Stimulated activated CD4-positive, alpha-beta T cell treated with anti-CD3 and anti-CD28 coated beads, Interleukin-4, amount 100 ng/mL, for 1 hour (primary cell): ENCODE measurements at places on chromosomes 12 and 14.

DNA sequence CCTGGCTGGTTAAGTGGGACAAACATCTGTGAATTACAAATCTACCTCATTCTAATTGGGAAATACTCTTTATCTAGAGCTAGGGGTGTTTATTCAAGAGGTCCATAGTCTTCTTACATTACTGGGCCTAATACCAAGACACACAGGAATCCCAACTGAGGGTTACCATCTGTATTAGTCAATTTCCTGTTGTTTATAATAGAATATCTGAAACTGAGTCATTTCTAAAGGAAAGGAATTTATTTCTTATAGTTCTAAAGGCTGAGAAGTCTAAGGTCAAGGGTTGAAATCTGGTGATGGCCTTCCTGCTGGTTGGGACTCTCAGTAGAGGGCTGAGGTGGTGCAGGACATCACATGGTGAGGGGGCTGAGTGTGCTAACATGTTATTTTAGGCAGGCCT lies 36.0 kb downstream of the RTRAF start:
- no peak for DNase-seq

DNA sequence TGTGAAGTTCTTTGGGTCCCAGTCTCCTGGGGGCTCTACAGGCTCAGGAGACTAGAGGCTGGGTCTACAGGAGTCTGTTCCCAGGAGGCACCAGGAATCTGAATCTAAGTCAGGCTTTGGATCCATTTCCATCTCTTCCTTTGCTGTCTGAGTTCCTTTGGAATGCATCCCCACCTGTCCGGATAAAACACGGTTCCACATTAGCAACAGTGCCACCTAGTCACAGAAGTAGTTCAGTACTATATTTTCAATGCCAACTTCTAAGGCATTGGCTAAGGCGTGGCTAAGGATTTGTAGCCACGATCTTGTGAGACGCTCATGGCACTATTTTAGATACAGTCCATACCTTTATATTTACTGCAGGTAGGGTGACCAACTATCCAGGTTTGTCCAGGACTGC lies 15.1 kb downstream of the ZC2HC1C start:
- DNase-seq: no peak

GRCh38 chr14:35337269-35338255 lies 45.4 kb downstream of the PSMA6 start:
- no peak for DNase-seq

DNA sequence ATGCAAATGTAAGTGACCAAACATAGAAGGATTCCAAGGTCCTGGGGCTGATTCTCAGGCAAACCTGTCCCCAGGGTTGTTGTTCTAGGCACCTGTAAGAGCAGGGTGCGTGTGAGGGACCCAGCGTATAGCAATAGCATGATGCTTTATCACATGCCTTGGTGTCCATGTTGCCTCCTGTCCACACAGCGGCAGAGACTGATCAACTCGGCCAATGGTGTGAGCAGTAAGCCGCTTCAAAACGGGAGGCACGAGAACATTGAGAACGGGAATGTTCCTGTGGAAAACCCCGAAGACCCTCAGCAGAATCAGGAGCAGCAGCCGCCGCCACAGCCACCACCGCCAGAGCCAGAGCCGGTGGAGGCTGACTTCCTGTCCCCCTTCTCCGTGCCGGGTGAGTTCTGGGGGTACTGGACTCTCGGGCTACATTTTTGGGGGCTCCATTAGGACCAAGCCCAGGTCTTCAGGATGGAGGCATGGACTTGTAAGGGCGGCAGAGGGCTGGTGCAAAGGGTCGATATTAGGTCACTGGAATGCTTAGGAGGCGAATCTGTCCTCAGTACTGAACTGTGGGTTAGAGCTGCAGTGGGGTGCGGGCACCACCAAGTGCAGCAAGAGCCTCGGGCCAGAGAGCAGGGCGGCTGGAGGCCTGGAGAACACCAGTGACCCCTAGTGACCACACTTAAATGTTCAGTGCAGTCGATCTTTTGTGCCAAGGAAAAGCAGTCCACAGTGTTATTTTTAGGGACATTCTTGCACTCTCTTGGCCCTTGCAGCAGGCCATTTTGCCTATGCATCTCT lies 57.2 kb upstream of the RIN3 start:
- no peak for DNase-seq

DNA sequence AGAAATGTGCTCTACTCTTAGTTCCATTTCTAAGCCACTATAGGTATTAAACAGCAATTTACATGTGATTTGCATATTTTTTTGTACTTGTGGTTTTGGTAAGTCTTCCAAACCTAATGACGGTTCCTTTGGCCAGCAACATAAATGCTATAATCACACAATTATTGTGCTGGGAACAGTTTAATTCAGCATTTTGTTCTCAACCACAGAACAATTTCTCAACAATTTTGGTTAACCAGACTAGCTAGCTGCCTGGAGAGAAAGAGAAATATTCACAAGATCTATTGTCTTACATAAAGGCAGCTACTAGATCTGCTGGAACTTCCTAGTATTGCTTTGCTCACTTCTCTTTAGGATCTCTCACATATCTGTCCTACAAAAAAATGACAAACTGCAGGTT lies 265.3 kb downstream of the SOX5 start:
- DNase-seq: no peak

- DNase-seq: no peak
Observed at GRCh38 chr12:19215115-19215514, 85.6 kb downstream of the PLEKHA5 start.

- no peak for DNase-seq
Observed at GRCh38 chr14:58760121-58760520, 122.4 kb downstream of the DACT1 start.

GRCh38 chr14:104689109-104689880 lies at the start of gene INF2:
Gene INF2 (plus strand): TSS chr14:104689618. CDS start chr14:104701366, 11,748 bp downstream.
- peak; percentile 60 for DNase-seq

DNA sequence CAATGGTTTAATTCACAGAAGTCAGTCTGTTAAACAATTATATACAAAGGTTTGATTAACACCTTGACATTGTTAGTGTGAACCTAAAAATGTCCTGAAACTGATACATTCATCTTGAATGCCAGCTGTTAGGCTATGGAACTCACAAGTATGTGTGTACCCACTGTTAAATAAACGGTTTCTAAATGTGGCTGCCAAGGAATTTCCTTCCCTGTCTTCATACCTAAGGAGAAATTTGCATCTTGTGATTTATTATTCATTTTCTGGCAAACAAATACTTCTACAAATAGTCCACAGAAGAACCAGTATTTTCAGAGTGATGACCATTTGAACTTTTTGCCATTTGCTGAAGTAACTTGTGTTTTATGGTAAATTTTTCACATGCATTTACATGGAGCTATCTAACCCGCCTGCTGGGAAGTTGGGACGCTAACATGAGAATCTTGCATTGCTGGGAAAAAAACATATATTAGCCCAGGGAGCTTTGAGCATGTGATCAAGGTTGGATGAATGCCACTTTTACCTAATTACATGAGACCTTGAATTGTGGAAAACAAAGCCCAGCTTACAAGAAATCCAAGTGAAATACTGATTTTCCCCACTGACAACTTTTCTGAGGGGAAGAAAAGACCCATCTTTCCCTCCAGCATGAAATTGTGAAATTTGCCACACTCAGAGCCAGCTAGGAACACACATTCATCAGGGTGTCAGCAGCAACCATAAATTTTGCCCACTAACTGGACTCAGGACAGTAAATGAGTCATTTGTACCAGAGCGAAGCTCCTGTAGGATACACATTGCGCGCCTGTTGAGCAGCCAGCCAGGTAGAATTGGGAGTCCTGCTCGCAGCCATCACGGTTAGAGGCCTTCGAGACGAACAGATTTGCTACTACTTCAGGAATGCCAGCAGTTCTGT lies 118.0 kb downstream of the KICS2 start:
- DNase-seq: no peak

DNA sequence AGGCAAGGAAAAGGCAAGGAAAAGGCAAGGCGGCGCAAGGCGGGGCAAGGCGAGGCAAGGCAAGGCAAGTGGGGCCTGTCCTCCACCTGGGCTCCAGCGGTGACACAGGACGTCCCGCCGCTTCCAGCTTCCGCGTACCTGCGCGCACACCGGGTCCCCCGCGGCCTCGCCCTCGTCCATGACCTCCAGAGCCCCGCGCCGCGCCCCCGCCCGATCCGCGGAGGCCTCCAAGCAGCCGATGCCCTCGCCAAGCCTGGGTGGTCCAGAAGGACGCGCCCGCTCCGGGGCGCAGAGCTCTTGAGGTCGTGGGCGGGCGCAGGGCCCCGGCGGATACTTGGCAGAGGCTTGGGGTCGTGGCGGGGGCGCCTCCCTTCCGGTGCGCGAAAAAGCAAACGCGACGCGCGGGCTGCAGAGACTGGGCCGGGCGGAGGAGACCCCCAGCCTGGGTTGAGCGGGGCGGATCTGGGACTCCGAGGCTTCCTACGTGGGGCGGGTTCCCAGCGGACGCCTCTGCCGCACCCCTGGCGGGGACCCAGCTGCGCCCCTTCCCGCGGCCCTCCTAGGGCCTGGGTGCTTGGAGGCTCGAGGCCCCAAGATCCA lies 60.8 kb upstream of the EIF5 start:
- DNase-seq: no peak

GRCh38 chr12:56634837-56635791 lies 5.0 kb upstream of the BAZ2A start:
- DNase-seq: peak; percentile 63

DNA sequence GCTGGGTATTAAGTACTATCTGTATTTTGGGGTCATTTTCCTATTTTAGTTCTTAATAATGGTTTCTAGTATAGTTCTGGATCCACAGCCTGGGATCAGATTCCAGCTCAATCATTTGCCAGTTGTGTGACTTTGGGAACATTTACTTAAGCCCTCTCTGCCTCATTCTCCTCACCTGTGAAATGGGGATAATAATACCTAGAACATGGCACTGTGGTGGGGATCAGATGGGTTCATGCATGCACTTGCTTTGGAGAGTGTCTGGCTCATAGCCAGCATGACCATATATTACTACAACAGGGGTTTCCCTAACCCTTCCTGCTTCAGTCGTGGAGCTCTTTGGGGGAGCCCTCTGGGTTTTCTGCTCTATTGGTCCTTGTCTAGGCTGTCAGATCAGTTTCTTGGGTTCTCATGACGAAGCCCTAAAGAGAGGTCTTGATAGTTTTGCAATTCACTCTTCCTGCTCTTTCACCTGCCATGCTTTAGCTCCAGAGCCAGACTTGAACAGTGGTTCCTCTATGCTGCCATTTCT lies 34.1 kb upstream of the SMOC1 start:
- DNase-seq: no peak

- no peak for DNase-seq
Observed at GRCh38 chr12:44227616-44228015, 391.7 kb downstream of the TMEM117 start.

DNA sequence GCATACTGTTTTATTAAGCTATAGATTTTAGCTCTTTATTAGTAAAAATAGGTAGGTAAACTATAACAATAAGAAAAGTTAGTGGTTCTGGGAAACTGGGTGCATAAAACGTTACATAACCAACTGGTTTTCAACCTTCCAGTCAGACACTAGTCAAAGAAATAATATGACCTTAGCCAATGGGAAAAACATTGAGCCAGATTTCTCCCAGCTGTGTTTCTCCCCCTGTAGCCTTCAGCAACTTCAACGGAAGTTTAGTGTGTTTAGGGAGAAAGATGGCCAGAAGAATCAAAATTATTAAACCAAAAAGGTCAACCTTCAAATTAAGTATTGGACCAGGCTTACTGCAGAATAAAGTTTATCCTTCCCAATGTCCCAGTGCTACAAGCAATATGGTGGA lies 283.5 kb upstream of the DIO2 start:
- DNase-seq: no peak

DNA sequence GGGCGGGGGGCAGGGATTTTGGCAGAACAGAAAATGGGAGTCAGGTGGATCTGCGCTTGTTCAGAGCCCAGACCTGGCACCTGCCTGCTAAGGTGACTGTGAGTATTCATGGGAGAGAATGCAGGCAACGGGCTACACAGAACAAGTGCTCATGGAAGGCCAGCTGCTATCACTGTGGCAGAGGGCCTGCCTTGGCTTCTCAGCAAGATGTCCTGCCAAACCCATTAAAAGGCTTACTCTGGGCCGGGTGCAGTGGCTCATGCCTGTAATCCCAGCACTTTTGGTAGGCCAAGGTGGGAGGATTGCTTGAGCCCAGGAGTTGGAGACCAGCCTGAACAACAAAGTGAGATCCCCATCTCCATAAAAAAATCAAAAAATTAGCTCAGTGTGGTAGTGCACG lies 21.0 kb downstream of the DIO3 start:
- DNase-seq: no peak

DNA sequence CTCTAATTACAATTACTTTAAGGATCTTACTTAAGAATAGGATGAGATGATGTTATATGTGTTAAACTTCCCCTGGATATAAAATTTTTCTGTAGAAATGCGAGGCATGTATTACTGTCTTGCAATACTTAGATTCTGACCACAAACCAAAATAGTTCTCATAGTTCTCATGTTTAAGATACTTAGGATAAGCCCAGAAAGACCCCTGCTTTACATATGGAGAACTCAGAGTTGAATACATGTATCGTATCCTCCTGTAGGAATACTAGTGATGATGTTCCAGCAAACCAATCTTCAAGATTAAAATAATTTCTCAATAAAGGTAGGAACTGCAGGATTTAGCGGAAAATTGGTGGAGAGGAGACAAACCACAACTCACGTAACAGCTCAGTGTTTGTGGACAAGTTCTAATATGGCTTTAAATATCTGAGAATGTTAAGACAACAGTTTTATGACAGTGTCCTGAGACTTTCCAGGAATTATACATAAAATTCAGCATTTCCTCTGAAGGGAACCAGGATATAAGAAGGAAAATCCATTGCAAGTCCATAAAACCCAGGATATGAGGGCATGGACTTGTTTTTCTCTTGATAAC lies 114.7 kb upstream of the CRY1 start:
- no peak for DNase-seq

DNA sequence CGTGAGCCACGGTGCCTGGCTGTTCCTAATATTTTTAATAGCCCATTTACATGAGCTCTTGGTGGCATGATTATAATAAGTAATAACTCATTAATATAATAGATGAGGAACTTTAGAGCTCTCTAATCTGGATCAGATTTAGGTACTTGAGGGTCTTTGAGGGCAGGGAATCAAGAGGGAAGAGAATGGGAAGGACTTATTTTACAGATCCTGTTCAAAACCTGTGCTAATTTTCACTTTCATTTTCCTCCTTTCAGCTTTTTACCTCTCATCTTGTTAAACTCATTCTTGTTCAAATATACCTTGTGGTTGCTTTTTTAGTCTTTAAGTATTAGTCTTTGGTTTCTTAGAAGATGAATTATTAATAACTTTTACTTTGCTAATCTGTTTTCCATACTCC lies 5.6 kb downstream of the NECAP1 start:
- no peak for DNase-seq
